ENCODE measurements at places on chromosomes 3 and 15.

GRCh38 chr3:47096959-47097358 lies 67.0 kb downstream of the SETD2 start:
- no peak for DNase-seq

DNA sequence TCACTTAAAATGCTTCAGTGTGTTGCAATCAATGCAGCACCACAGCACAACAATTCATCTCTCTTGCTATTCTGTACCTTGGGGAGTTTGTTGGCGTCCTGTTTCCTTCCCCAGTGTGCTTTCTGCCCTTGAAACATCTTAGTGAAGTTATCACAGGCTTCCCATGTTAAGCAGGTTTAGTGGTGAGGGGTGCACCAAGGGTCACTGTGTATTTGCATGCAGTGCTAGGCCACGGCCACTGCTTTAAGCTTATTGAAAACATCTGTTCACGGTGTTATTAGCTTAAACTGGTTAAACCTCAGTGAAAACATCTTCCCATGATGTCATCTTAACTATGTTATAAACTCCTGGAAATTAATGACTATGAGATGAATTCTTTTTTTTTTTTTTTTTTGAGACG lies 217.3 kb upstream of the GOLIM4 start:
- no peak for DNase-seq

DNA sequence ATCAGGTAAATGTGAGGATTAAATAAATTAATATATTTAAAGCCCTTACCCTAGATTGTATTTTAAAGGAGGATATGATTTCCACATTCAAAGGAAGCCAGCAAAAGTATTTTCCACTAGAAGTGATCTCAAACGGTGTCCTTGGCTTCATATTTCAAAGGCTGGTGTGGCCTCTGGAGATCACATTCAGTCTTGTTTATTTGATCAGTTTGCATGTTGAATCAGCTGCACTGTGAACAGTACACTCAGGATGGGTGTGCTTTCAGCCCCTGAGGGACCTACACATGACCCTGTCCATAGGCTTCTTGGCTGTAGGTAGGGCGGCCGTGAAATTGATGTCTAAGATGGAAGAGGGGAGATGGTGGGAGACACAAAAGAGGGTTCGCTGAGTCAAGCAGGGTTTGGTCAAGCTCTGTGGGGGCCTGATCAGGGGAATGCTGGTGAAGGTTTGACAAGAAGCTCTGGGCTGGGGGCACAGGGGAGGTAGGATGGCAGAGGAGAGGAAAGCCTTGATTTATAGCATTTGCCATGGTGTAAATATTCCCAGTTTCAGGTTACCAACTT lies 21.9 kb downstream of the CYP8B1 start:
- no peak for DNase-seq

DNA sequence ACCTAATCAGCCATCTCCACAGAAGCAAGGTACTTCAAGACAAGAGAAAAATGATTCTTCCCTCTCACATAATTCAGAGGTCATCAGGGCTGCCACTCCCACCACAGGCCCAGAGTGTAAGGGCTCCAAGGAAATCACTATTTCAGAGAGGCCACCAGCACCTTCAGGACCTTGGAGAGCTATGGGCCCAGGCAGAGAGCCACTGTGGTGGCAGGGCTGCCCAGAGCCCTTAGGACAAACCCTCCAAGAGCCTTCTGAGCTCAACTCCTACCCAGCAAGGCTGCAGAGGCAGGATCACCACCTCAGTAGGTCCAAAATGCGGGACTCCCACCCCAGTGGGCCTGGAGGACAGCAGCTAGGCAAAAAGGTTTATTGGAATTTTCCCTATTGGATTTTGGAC lies 17.9 kb upstream of the FAN1 start:
- DNase-seq = no peak

DNA sequence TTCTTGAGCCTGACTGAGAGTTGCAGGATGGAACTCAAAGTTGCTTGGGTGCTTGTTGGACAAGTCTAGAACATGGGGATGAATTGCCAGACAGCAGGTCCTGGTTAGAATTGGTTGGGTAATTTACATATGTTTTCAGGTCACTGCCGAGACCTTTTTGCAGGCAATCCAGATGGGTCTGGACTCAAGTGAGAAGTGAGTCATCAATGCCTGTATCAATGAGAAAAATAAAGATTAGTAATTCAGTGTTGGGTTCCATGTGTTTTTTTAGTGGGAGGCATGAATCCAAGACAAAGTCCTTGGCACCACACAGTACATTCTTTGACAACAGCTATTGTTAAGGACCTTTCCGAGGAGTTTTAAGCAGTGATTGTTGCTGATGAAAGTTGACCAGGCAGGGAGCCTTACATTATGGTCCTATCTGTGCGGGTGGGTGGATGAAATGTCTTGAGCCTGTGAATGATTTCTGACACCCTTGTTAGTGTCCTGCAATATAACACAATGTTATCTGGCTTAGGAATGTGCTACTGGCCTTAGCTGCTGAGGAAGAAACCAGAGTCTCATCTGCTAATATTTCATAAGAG lies 77.7 kb downstream of the CRYGS start:
- DNase-seq = no peak

All from T-helper 9 cell (primary cell).